NCI-H345 (cell line): ENCODE measurements at places on chromosomes 3 and 15.
A peak's percentile ranks its signal among the peaks of the same experiment; 100 is the strongest.

GRCh38 chr3:193944518-193944884 lies 191.4 kb upstream of the HES1 start:
- no peak for DNase-seq

- DNase-seq: no peak
These were observed 3.8 kb upstream of the FRMD4B start for GRCh38 chr3:69389520-69390248.

DNA sequence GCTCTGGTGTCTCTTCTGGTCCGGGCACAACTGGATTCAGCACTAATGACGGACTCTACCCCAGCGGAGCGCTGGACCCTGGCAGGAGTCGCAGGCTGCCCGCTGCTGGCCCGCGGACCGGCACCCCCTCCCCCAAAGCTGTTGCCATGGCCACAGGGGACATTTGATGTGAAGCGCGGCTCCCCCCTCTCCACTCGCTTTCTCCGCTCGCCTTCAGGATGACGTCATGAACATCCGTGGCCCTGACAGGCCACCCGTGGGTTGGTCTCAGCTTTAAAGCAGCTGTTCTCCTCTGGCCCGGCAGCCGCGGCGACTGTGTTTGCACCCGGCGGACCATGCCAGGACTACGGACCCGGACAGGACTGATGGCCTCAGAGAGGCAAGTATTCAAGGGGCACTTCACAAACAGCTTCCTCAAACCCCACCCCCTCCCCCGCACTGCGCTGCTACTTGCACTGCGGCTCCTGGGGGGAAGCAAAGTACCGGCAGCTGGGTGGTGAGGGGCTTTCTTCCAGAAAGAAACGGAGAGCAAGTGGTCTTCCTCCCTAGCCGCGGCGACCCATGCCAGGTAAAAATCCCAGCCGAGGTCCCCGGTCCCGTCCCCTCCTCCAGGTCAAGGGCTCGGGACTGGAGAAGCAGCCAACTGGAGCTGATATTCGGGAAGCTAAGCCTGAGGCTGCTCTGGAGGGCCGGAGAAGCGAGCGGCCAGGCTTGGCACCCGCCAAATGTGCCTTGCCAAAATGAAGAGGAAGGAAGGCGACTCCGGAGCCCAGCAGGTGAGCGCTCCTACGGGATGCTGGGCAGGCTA lies 16.6 kb upstream of the AEN start:
- DNase-seq: peak; percentile 40

- no peak for DNase-seq
These were observed 46.4 kb downstream of the FAM81A start for GRCh38 chr15:59484399-59484798.

DNA sequence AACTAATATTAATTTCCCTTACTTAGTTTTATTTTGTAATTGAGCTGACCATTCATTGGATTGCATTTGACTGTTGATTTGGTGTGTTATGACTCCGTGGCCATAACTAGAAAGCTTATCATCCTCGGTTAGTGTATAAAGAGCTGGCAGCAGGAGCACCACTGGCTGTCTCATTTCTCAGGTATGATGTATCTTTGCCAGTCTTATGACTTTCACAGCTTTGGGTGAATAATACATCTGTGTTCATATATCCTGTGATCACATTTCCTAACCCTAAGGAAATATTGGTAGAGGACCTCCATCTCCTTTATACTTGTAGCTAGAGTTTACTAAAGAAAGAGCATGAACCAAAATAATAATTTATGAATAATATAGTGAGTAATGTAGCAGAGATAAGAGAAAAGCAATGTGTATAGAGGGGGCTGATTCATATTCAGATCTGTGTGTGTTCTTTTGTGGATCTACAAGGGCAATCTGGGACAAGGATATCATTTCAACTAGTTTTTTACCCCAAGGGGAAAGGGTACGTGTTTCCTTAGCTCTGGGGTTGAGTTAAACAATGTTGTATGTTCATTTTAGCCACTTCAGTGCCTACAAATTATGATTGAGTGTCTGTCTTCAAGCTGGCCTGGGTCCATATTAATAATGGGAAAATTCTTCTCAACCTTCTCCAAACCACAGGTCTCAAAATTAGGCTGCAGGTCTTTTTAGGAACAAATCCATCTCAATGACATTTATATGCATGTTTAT lies 901.7 kb downstream of the NTRK3 start:
- no peak for DNase-seq

- peak; percentile 84 for DNase-seq
These were observed 215.6 kb upstream of the RBMS3 start for GRCh38 chr3:29065211-29065785.

DNA sequence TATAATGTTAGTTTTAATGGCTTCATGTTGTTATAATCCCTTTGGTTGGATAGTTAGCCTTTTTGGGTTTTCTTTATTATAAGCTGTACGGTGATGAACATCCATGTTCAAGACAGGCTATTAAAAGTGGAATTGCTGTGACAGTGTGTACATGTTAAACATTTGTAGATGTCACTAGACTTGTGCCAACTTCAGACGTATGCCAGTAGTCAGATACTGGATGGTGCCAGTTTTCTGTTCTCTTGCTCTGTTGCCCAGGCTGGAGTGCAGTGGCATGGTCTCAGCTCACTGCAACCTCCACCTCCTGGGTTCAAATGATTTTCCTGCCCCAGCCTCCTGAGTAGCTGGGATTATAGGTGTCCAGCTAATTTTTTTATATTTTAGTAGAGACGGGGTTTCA lies 54.1 kb downstream of the MGA start:
- DNase-seq: no peak

DNA sequence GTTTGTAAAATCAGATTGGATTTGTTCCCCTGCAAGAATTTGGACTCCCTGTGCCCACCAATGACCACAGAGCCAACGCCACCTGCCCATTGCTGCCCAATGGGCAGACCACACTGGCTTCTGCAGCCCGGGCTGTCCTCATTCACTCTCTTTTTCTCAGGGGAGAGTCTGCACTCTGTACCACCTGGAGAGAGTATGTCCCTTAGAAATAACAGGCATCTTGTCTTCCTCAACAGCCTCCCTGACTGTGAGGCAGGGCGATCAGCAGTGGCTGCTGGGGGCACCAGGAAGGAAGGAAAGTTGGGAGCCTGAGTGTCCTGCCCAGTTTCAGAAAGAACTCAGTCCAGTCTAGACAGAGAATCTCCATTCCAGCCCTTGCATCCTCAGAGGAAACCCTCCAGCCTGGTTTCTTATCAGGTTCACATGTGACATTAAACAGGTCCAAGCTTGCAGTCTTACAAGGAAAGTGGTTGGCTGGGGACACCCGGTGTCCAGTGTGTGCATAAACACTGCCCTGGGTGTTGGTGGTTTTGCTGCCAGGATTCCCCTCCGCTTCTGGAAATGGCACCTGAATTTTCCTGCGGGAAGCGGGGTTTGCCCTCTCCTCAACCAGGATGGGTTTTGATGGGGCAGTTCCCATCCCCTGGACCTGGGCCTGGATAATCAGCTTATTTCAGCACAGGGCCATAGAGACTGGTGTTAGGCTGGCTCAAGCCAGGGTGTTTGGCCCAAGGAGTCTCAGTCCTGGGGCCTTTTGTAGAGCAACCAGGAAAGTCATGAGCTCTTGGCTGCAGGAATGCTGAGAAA lies 37.2 kb downstream of the SSUH2 start:
- DNase-seq: peak; percentile 6

DNA sequence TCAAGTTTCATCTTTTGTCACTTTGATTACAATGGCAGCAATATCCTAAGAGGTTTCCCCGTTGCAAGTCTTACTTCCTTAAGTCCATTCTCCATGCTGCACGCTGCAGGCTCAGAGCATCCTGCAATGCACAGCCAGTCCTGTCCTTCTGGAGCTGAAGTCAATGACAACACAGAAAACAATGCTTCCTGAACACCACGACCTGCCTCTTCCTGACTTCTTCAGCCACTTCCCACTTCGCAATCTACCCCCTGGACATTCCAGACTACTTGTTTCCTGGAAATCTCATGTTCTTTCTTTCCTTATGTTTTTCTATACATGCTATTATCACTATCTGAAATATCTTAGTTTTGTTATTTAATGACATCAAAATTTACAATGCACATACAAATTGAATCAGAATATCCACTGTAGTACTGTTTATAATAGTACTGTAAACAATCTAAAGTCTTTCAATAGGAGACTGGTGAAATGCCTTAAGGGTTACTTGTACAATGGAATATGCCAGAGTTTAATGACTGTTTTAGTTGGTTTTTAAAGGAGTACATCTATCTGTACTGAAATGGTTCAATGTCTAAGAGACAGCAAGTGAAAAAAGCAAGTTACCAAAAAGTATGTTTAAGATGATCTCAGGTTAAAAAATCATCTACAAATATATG lies 113.7 kb upstream of the PRTG start:
- DNase-seq: no peak

GRCh38 chr3:140152851-140153639 lies 218.1 kb downstream of the CLSTN2 start:
- no peak for DNase-seq

DNA sequence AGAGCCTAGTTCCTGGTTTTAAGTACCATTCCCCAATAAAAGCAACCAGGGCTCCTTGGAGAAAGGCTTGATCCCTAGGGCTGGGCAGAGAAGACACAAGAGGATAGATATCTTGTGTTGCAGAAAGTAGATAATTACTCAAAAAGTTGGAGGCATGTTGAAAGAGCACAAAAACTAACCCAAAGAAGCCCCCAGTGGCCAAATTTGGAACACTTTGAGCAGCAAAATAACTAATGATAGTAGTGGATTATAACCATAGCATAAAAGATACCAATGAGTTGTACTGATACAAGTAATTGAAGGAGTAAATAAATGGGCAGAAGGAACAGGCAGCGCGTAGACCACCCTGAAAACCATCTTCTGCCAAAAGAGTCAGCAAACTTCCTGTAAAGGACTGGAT lies 12.0 kb downstream of the EXOSC7 start:
- no peak for DNase-seq

DNA sequence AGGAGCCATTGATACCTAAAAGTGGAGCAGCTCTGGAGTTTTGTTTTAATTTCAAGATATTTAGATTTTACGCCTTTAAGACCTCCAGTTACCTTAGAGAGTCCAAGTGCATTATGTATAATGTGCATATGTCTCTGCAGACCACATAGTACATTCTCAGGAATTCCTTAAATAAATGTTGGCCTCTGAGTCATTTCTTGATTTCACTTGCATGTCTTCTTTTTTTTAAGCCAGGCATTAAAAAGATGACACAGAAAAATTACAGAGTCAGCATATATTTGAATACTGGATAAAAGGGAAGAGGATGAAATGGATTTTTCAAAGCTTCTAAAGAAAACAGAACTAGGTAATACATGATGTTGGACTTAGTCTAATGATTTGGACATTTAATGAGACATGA lies 125.2 kb downstream of the TMCO5A start:
- DNase-seq: no peak

GRCh38 chr3:48218537-48218936 lies 4.8 kb upstream of the CAMP start:
- no peak for DNase-seq

DNA sequence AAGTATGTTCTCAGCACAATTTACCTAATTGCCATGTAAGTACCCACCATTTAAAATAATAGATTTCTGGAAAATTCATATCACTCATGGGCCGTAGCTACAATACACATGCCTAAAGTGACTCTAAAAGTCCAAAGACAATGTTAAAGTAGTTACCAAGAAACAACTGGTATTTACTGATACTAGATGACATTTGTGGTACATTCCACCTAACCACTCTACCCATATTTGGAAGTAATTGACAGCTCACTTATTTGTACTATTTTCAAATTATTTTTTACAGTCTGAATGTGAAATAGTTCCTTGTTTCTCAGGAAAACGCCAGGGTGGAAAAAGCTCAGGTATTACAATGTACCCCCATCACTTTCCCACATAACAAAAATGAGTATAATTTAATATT lies 573.0 kb downstream of the MECOM start:
- no peak for DNase-seq
